ENCODE measurements at places on chromosomes 16 and 17. TPM values are rescaled to one million over a fixed set of nuclear protein-coding genes. Genes with fewer than 3 reads are reported as not detected.
A peak's percentile ranks its signal among the peaks of the same experiment; 100 is the strongest.

DNA sequence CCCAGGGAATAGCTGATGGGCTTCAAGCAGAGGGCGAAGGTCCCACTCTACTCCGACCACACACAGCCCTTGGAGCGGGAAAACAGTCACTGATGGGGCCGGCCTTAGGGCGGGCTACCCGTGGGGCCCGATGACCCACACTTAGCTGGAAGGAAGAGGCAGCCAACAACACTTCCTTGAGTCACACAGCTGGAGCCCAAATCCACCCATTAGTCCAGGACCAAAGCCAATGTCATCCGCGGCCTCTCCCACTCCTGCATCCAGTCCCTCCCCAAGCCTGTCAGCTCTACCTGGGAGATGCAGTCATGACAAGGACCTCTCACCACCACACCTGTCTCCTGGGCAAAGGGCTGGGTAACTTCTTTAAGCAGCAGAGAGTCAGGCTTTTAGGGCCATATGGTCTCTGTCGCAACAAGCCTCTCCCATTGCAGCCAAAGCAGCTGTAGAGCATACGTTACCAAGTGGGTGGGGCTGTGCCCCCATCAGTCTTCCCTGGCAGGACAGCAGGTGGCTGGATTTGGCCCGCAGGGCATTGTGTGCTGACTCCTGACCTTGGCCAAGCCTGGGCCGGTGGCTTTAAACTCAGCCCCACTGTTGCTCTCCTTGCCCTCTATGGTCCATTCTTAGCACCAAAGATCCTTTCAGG is 110.7 kb downstream of the SOCS1 start:
- H3K27ac ChIP-seq: no peak overlapping the region
- no peaks in the 10 kb centered on the region for H3K36me3 ChIP-seq
- peaks cover 42% of the 10 kb centered on the region for H3K4me1 ChIP-seq

GRCh38 chr17:14805348-14805747 is 459.8 kb downstream of the PMP22 start:
- H3K27me3 ChIP-seq: no peaks in the 10 kb centered on the region
- H3K27ac ChIP-seq: no peak overlapping the region
- DNase-seq: no peak
- H3K4me3 ChIP-seq: no peak overlapping the region
- no peaks in the 10 kb centered on the region for H3K36me3 ChIP-seq

DNA sequence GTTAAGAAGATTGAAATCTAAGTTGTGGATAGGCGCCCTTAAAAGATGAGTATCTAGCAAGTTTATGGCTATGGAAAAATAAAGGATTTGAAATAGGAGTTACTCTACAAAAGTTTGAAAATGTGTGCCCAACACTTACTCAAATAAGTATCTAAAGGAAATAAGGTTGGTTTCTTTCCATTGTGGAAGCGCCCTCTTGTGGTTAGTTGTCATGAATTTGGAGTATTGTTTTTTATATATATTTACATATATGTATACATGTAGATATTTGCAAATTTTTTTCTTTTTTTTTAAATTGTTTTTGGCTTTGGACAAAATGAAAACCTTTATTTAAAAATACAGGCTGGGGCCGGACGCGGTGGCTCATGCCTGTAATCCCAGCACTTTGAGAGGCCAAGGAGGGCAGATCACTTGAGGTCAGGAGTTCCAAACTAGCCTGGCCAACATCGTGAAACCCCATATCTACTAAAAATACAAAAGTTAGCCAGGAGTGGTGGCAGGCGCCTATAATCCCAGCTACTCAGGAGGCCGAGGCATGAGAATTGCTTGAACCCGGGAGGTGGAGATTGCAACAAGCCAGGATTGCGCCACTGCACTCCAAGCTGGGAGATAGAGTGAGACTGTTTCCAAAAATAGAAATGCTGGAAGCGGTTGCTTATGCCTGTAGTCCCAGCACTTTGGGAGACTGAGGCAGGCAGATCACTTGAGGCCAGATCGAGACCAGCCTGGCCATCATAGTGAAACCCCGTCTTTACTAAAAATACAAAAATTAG is 24.0 kb upstream of the VPS4A start:
- DNase-seq: no peak
- peaks cover 14% of the 10 kb centered on the region for H3K4me1 ChIP-seq
- H3K36me3 ChIP-seq: peaks cover 32% of the 10 kb centered on the region
- no peak overlapping the region for H3K4me3 ChIP-seq
- H3K27me3 ChIP-seq: no peaks in the 10 kb centered on the region

GRCh38 chr17:41369023-41369422 is 590 bp downstream of the KRT33B start:
- H3K4me3 ChIP-seq: no peak overlapping the region
- H3K27me3 ChIP-seq: no peaks in the 10 kb centered on the region
- H3K4me1 ChIP-seq: no peaks in the 10 kb centered on the region
- no peak overlapping the region for H3K27ac ChIP-seq

DNA sequence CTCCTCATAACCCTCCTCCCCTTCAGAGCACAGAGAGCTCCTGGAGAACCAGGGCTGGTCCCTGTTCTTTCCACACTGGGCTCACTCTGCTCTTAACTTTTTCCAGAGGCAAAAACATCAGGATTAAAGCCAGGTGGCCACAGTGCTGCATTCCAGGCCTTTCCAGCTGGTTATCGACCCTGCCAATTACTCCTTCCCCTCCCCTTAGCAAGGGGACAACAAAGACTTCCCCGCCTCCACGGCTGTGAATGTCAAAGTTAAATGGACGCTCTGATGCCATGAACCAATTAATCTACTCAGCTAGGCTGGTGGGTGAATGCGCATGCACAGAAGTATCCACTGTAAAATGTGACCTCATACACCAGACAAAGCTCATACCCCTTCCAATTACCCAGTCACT is 23.1 kb downstream of the ACLY start:
- DNase-seq: no peak
- H3K36me3 ChIP-seq: peaks cover 93% of the 10 kb centered on the region
- H3K4me3 ChIP-seq: no peak overlapping the region
- peak overlapping the region; percentile 53 for H3K27ac ChIP-seq
- H3K27me3 ChIP-seq: no peaks in the 10 kb centered on the region

- H3K4me1 ChIP-seq: peaks cover 6% of the 10 kb centered on the region
- H3K27ac ChIP-seq: no peak overlapping the region
- no peaks in the 10 kb centered on the region for H3K36me3 ChIP-seq
- no peak for DNase-seq
- H3K27me3 ChIP-seq: no peaks in the 10 kb centered on the region
These were observed 98.9 kb upstream of the CDC42EP4 start for GRCh38 chr17:73410586-73411312.

GRCh38 chr16:8474587-8474986 is 115.7 kb downstream of the TMEM114 start:
- no peaks in the 10 kb centered on the region for H3K27me3 ChIP-seq
- no peaks in the 10 kb centered on the region for H3K4me1 ChIP-seq
- H3K4me3 ChIP-seq: no peak overlapping the region

DNA sequence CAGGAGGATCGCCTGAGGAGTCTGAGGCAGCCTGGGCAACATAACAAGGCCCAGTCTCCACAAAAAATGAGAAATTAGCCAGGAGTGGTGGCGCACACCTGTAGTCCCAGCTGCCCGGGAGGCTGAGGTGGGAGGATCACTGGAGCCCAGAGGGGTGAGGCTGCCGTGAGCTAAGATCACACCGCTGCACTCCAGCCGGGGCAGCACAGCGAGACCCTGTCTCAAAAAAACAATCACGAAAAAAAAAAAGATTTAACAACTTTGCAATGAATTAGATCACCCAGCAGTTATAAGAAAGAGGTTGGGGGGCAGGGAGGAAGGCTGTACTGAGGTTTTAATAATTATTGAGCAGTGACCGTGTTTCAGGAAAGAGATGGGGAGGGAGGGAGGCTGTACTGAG is 49.4 kb downstream of the RPH3AL start:
- no peak for DNase-seq
- H3K4me3 ChIP-seq: no peak overlapping the region
- no peaks in the 10 kb centered on the region for H3K36me3 ChIP-seq

DNA sequence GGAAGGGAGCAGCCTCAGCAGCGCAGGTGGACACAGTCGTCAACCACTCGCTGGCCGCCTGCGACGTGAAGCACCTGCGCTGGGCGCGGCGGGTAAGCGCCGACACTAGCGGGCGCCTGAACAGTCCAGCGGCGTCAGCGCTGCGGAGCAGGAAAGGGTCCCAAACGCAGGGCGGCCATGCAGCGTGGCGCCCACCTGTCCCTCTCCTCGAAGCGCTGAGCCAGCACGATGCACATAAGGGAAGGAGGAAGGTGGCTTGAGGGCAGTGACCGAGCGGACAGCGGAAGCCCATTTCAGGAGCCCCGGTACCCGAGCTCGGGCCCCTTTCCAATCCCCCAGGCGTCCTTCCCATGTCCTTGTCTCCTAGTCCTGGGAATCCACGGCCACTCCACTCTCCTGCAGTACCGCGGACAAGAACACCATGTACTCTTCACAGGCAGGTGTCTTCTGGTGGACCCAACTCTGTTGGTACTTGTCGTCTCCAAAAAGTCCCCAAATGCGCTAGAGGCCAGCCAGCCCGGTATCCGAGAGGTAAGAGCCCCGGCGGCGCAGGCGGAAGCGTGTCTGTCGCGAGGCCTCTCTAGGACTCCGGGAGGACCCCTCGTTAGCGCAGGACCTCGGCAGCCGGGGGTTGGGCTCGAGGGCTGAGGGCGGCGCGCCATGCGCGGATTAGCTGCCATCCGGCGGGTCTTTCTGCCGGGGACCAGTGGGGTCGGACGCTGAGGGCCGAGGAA is 14.4 kb downstream of the ZNF232 start:
- H3K4me3 ChIP-seq: peak overlapping the region; percentile 63
- H3K4me1 ChIP-seq: peaks cover 11% of the 10 kb centered on the region
- no peak for DNase-seq
- H3K27me3 ChIP-seq: no peaks in the 10 kb centered on the region

Gene DNAI2
- not detected for total RNA-seq

DNA sequence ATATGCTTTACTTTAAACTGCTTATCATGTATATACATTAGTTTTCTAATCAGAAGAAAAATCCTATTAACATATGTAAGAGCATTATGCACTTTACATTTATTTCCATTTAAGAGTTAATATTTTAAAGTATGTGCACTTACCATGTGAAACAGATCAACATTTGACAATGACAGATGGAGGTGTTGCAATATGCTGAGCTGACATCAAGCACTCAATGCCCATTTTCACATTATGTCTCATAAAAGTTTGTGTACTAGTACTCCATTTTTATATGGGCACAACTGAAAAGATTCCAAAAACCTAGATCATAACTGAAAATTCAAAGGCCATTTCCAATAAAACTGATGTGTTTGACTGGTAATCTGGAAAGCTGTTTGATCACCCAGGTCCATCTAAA is 420.9 kb upstream of the SOX9 start:
- H3K4me3 ChIP-seq: no peak overlapping the region
- DNase-seq: no peak
- H3K4me1 ChIP-seq: no peaks in the 10 kb centered on the region
- no peak overlapping the region for H3K27ac ChIP-seq
- no peaks in the 10 kb centered on the region for H3K36me3 ChIP-seq

GRCh38 chr16:66418165-66418962 is 8.7 kb upstream of the BEAN1 start:
- no peak overlapping the region for H3K4me3 ChIP-seq
- no peak overlapping the region for H3K27ac ChIP-seq
- H3K36me3 ChIP-seq: no peaks in the 10 kb centered on the region
- DNase-seq: no peak
- H3K27me3 ChIP-seq: peaks cover 23% of the 10 kb centered on the region
- no peaks in the 10 kb centered on the region for H3K4me1 ChIP-seq

DNA sequence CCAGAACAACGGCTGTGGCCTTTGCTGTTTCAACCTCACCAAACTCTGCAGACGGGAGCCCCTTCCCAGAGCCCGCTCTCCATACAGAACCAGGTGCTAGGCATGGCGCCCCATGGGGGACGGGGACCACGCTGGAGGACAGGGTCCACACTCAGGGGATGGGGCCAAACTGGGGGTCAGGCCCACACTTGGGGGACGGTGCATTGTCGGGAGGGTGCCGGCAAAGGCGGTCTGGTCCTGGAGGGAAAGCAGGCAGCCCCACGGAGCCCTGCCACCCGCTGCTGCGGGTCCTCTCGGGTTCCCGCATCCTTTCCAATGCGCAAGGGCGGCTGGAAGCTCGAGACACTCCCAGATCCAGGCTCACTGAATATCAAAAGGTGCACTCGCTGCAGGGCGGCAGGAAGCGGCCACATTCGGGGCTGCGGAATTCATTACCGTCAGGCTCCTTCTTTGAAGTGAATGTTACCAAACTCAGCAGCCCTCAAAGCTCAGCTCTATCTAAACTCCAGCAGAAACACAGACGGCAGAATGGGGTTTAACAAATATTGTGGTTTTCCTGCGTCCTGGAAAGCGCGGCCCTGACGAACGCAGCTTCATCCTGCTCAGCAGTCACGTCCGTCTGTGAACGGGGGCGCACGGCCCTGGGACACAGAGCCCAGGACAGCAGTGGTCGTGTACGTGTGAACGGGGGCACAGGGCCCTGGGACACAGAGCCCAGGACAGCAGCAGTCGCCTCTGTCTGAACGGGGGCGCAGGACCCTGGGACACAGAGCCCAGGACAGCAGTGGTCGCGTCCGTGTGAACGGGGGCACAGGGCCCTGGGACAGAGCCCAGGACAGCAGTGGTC is 41.3 kb downstream of the LMF1 start:
- no peak overlapping the region for H3K4me3 ChIP-seq
- DNase-seq: no peak
- H3K4me1 ChIP-seq: no peaks in the 10 kb centered on the region
- H3K27me3 ChIP-seq: no peaks in the 10 kb centered on the region
- H3K27ac ChIP-seq: no peak overlapping the region

DNA sequence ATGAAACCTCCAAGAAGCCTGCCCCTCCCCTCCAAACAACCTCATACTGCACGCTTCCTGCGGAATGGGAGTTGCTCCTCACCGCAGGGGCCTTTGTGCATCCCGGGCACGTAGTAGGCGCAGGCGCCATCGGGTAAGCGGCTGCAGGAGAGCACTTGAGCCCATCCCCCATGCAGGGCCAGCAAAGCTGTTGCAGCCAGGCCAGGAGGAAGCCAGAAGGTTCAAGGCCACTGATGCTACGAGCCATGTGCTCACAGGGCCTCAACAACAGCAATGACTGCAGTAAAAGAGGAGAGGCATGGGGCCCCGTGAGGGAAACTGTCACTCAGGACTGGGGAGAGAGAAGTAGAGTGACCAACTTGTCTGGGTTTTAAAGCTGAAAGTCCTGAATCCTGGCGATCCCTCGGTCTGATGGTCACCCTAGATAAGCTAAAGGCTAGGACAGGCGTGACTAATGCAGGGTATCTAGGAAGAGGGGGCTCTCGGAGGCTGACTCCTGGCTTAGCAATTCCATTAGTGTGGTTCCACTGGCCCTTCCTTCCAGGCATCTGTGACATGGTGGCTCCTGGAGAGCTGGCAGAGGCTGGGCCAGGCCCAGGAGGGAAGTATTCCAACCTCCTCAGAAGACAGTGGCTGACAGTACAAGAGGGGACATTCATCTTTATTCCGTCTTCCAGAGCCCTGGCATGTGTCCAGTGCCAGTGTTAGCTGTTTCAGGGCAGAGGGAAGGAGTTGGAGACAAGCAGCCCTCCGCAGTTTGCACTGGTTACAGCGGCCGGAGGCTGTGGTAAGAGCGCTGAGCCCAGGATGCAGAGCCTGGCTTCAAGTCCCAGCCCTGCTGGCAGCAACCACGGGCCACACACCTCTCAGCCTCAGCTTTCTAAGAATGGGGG is 20.8 kb downstream of the GOSR2 start:
- no peak for DNase-seq
- no peak overlapping the region for H3K27ac ChIP-seq
- no peaks in the 10 kb centered on the region for H3K27me3 ChIP-seq
- peaks cover 22% of the 10 kb centered on the region for H3K4me1 ChIP-seq
- H3K4me3 ChIP-seq: no peak overlapping the region

GRCh38 chr16:1920727-1921171 is 2.5 kb upstream of the HS3ST6 start:
- no peak overlapping the region for H3K27ac ChIP-seq
- H3K4me1 ChIP-seq: peaks cover 25% of the 10 kb centered on the region
- DNase-seq: no peak
- no peak overlapping the region for H3K4me3 ChIP-seq

- no peak overlapping the region for H3K4me3 ChIP-seq
- no peaks in the 10 kb centered on the region for H3K36me3 ChIP-seq
- no peaks in the 10 kb centered on the region for H3K4me1 ChIP-seq
- no peak overlapping the region for H3K27ac ChIP-seq
These were observed 320.5 kb downstream of the PHKB start for GRCh38 chr16:47781673-47782072.

All from esophagus muscularis mucosa (tissue), 4 donors.